Erythroblast (primary cell): ENCODE measurements at places on chromosomes 4 and X.

- no peak for DNase-seq
These were observed 136.5 kb downstream of the RNF150 start for GRCh38 chr4:140996766-140997165.

- no peak for DNase-seq
These were observed 182.4 kb upstream of the ARSJ start for GRCh38 chr4:114161809-114162208.

GRCh38 chr4:169189372-169189771, 81.4 kb downstream of the SH3RF1 start:
- DNase-seq, result no peak

DNA sequence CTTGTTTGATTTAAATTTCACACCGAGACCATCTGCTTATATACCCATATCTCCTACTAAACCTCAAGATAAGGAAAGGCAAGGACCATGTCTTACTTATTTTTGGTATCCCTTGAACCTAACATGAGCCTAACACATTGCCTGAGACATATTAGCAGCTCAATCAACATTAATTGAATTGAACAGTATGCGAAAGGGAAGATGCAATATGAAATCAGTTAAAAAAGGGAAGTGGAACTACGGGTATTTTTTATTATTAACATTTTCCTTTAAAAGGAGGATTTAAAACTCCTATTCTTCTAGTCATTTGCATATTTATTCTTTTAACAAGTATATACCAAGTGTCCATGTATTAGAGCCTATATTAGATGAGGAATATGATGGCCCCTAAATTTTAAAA, 197.0 kb downstream of the CAMK2D start:
- DNase-seq, result no peak

DNA sequence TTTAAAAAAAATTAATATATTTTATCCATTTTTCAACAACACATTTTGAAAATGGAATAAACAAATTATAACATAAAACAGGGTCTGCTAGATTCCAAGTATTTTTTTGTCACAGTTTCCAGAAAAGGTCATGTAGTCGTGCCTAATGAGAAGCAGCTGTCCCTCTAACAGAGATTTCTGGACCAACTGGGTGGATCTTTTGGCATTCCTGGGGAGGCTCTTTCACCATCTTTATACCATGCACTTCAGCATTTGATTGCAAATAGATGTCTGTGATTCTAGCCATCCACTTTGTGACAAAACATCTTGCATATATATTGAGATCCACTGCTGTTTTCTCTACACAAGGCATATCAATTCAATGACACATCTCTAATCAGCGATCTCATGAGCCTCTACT, 210.7 kb upstream of the LDB2 start:
- no peak for DNase-seq
